Activated CD8-positive, alpha-beta memory T cell treated with anti-CD3 and anti-CD28 coated beads for 1 hour (primary cell): ENCODE measurements at places on chromosomes 4 and X.

DNA sequence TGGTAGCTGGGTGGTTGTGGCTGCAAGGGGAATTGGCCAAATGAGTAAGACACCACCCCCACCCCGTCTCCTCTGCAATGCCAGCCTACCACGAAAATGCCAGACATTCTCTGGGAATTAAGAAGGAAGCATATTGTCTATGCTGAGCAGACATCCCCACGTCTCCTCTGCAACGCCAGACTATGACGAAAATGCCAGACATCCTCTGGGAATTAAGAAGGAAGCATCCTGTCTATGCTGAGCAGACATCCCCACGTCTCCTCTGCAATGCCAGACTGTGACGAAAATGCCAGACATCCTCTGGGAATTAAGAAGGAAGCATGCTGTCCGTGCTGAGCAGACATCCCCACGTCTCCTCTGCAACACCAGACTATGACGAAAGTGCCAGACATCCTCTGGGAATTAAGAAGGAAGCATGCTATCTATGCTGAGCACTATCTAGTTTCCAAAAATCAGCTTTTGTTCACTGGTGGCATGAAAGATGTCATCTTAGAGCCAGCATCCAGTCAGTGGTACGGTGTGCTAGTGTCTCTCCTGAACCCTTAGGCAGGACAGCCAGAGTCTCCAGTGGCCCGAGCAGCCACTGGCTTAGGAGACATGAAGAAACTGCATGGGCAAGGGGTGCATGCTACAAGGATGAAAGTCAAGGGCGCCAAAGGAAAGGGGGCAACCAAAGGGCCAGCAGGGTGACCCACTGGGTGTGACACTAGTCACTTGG lies 339.8 kb upstream of the FRG1 start:
- DNase-seq = no peak

DNA sequence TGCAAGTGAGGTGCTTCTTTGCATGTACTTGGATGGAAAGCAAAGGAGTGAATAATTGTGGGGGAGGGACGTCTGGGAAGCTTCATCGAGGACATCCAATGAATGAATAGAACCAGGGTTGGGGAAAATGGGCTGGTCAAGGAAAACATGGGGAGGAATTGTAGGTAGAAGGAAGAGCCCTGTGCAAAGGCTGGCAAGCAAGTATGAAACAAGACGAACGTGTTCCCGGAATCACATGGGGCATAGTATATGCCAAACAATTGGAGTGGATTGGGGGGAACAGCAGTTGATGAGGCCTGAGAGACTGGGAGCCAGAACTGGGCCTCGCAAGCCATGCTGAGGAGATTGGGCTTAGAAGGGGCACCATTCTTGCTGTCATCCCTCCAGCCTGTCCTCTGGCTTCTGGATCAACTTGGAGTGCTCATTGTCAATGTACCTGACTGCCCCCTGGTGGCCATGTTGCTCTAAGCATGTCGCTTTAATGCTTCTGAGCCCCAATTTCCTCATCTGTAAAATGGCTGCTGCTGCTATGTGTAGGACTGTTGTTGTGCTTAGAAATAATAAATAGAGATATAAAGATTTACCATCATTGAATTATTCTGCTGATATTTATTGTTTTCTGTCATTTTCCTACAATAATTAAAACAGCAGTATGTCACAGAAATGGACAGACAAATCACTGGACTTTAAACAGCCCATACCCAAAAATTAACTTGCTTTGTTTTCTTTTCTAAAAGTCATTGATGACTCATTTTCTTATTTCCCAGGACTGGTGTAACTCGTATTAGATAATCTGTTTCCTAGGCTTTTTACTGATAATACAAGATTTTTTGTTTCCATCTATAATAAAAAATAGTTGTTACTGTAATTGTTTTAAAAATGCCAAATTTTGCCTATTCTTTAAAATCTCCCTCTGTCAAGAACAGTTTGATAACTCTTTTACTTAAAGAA lies 66.4 kb downstream of the JADE3 start:
- DNase-seq = peak; percentile 16

DNA sequence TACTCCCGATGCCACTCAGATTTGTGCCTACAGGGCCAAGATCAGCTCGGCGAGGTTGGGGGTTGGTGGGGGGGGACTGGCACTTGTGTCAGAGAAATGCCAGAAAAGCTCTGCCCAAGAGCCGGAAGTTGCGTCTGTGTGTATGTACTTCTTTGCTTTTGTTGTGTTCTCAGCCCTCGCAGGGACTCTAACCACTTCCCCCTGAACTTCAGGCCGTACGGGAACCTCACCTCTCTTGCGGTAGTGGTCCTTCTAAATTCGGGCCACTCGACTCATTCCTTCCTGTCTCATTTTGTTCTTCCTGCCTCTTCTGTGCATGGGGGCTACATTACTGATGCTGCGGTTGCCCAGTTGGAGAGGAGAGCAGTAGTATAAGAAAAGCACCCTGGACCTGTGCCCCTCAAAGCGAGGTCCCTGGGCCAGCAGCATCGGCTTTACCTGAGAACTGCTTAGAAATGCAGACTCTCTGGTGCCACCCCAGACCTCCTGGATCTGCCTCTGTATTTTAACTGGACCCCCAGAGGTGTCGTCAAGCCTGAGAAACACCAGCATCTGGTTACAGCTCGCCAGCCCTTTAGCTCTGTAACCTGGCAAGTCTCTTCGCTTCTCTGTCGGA lies 146.3 kb upstream of the RPS6KA3 start:
- DNase-seq = peak; percentile 16

- DNase-seq = no peak
Measured at GRCh38 chrX:5180135-5180741, 1048.4 kb downstream of the NLGN4X start.

GRCh38 chrX:141632124-141632523 lies 42.6 kb downstream of the SPANXA2 start:
- DNase-seq = no peak

DNA sequence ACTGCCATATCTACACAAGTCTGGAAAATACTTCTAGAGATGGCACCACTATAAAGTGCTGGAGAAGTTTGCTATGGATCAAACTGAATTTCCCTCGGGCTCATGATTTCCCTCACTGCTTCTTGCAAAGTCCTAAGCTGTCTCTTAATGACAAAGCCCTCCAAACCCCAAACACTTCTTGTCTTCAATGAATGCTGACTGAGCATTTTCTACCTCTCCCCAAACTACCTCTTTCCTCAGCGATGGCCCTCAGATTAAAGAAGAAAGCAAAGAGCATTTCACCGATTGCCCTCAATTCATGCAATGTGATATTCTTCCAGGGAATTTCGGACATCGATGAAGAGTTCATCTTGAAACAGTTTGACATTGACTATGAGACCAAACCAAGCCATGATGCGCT lies 19.7 kb downstream of the FAM47E start:
- no peak for DNase-seq

- no peak for DNase-seq
Measured at GRCh38 chr4:25756503-25756902, 100.9 kb downstream of the SLC34A2 start.

DNA sequence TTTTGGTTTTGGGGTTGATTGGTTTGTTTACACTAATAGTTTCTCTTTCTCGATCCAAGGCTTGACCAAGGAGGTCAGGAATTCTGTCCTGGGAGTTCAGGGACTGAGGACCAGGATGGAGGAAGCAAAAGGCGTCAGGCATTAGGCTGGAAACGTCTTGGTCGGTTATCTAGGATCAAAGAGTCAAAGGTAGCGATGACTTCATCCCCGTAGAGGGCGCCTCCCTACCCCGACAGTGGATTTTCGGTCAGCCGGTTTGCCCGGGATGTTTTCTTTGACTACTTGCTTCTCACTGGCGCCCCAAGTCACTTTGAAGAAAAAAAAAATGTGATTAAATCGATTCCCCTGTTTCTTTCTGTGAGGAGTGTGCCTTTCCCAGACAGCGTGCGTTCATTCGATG lies 980 bp upstream of the FHDC1 start:
- DNase-seq = no peak

DNA sequence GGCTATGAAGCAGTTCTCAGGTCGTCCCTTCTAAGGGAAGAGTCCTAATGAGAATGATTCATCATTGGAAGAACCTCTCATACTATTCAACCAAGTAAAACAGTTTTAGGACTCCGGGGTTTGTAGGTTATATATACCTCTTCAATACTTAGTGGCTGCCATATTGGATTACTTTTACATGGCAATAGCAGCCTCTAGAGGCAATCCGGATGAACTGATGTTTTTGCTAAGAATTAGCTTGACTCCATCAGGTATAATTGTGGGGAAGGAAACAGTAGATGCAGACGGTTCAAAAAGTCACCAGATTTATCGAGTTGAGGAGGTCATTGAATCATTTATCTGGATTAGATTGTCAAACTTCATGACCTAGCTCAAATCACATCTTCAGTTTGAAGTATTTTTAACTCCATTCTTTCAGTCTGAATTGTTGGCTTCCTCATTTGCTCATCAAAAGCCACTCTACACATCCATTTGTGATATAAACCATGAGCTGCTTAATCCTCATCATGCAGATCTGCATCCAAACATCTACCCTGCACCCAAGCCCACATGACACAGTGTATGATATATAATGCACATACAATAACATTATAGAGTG lies 28.4 kb downstream of the GUCY1B1 start:
- no peak for DNase-seq

DNA sequence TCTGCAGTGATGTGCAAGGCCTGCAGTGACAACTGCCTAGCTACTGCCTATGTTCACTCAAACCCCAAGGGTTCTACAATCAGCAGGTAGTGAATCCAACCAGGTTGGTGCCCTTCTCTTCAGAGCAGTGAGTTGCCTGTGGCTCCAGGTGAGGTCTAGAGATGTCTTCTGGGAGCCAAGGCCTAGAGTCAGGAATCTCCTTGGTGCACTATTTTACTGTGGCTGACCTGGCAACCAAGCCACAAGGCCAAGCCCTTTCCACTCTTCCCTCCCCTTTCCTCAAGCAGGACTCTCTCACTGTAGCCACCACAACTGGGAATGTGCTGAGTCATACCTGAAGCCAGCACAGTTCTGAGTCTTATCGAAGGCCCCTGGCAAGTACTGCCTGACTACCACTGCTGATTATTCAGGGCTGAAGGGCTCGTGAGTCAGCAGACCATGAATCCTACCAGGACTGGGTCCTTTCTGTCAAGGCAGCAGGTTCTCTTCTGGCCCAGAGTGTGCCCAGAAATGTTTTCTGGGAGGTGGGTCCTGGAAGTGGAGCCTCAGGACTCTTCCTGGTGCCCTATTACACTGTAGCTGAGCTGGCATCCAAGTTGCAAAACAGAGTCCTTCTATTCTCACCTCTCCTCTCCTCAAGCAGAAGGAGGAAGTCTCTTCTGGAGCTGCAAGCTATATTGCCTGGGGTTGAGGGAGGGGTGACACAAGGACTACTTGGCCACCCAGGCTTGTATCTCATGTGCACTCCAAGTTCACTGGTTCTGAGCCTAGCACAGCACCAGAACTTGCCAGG lies 111.6 kb downstream of the BTC start:
- no peak for DNase-seq

- DNase-seq = no peak
Measured at GRCh38 chrX:131704136-131704695, 160.3 kb downstream of the OR13H1 start.

DNA sequence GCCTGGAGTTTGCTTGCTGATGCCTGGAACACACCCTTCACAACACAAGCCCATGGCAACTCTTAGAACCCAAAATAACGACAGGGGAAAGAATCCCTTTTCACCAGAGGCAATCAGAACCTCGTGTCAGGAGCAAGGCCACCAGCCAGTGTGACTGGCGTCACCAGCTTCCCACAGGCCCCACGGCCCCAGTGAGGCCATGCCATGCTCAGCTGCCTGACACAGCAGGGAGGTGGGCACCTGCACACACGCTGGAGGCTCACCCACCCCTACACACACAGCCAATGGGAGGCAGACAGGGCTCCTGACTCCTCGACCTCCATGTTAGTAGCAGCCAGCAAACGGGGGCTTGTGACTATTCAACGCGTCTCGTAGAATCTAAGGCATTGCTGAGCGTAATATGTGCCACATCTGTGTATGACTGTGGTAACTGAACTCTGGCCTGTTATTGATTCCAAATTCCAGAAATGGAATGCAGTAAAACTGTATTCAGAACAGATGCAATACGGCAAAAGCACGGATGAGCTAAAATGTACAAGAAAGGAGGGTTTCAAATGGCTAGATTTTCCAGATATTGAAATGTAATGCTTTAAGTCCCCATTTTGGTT lies 28.5 kb downstream of the RNF212 start:
- DNase-seq = no peak

DNA sequence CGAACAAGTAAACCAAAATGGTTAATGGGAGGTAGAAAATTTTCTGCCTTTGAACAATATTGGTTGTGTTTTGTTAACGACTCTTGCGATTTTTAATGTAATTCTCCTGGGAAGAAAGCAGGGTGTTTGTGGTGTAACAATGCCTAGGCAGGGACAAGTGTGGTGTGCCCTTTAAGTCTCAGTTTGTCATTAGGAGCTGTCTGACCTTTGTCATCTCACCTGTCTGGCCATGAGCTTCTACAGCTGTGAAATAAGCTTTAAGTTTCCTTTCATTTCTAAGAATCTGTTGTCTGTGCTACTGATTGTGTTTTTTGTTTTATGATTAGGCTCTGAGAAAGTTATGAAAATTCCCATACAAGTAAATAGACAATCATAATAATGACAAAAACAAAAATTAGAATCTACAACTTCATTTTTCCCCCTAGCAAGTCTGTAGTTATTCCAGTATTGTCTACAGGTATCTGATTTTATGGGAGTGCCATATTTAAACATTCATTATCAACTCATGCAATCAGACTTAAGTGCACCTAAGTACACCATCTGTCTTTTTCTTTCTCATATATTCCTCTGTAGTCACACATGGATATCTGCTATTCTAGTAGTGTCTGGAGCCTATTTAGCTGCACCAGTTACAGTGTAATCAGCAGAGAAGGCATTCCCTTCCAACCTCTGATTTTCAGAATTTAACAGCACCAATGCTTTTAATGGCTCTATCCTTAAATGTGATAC lies 203.5 kb downstream of the PPARGC1A start:
- no peak for DNase-seq

GRCh38 chr4:47863486-47863885 lies 25.6 kb upstream of the CORIN start:
- no peak for DNase-seq

DNA sequence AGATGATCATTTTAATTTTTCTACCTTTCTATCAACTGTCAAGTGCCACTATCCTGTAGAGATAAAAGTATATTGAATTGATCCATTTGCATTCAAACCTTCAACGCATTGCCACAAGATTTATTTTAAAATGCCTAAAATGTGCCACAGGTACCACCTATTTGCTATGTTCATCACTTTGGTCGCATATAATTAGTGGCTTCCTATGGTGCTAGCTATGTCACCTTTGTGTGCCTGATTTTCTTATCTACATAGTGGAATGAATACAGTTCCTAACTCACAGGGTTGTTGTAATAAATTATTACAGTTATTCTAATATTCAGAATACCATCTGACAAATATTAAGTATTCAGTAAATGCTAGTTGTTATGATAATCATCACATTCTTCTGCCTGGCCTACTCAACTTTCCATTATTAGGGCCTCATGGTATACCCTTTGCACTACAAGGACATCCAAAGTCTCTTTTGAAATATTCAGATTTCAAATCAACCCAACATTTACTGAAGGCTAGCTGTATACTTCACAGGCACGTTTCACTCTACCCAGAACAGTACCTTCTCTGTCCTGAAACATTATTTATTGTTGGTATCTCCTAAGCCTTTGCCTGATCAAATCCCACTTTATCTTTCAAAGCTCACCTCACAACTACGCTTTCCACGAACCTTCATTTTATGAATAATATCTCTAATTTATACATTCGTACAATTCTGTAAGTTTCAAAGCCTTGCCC lies 62.4 kb downstream of the ANXA10 start:
- DNase-seq = no peak
